ENCODE measurements at places on chromosomes 12 and 14.
A peak's percentile ranks its signal among the peaks of the same experiment; 100 is the strongest.

DNA sequence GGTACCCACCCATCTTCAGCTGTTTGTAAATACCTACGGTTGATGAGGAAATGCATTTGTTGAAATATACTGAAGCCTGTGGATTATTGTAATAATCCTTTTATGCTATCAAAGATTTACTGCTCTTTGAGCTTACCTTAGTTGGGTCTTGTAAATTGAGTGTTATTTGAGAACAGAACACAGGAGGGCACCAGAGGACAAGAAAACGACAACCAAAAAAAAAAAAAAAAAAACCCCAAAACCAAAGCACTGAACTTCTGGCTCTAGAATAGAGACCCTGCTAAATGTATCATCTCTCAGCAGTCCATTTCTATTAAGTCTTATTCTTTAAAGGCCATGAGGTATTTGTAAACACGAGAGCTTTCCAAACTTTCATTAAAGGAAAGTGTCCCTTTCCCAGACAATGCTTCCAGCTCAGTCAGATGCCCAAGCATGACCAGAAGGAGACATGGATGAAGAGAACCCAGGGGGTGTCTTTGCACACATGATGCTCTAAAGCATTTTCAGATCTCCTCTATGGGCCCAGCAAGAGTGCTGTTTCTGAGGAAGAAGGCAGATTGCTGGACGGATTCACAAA, 763.9 kb downstream of the NRXN3 start:
- no peak for DNase-seq

DNA sequence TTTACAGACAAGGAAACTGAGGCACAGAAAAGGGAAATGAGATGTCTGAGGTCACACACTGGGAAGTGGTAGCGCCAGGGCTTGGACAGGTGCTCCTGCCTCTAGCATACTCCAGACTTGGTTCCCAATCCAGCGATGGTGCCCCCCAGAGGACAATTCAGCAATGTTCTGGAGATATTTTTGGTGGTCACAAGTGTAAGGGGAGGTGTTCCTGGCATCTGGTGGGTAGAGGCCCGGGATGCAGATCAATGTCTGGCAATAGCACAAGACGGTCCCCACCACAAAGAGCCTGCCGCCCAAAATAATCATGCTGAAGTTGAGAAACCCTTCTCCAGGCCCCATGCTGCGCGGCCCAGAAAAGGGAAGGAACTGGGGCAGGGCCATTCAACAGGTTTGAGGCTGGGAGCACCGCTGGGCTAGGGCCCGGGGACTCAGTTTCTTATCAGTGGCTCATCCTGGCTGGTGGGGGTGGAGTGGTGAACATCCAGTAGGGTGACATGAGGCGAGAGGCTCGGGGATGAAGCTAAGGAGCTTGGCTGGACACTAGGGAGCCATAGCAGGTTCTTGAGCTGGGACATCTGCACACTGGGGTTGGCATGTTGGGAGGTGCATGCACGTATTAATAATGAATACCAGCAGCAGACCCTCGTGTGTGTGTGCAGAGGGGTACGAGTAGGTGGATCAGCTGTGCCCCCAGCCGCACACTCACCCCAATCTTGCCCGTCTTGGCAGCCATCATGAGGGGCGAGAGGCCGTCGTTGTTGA, 35.1 kb downstream of the TRPV4 start:
- DNase-seq = peak; percentile 17

DNA sequence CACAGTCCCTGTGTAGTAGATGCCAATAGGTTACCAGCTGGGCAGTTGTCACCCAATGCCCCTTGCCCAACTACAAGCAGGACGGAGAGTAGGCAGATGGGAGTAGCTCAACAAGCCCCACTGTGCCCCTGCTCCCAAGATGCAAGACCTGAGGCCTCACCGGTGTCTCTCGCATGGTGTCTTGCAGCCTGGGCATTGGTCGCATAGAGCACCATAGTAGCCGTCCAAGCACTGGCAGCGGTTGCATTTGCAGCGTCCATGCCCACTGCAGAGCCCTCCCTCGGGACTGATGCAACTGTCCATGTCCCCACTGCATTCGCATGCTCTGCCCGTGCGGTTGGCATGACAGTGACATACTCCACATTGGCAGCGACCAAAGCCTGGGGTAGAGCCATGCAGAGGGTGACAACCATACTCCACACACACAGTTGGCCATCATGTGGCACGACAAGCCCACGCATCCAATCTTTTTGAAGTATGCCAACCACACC, 11.9 kb upstream of the CSAD start:
- no peak for DNase-seq

GRCh38 chr14:59890676-59891075, 20.1 kb upstream of the RTN1 start:
- DNase-seq = no peak

- no peak for DNase-seq
These were observed 414.5 kb downstream of the PCNX1 start for GRCh38 chr14:71321574-71322315.

DNA sequence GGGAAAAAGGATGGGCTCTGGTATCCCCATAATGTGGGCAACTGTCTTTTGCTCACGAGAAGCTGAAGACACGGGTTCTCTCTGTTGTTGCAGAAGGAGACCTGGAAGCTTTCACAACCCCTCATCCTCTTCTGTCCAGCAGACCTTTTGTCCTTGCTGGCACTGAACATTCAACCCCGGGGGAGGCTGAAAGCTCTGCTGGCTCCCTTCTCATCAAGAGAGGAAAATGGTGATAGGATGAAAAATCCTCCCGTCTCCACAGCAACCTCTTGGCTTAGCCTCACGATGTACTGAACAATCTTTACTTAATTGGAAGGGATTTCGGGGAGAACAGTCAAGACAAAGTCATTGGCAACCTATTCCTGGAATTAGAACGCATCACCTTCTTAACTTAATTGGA, 39.0 kb downstream of the ELK3 start:
- no peak for DNase-seq

- no peak for DNase-seq
These were observed 37.6 kb downstream of the MVK start for GRCh38 chr12:109611223-109611622.

- no peak for DNase-seq
These were observed 7.1 kb downstream of the ARHGDIB start for GRCh38 chr12:14954269-14954668.

- no peak for DNase-seq
These were observed 6.7 kb upstream of the LMO3 start for GRCh38 chr12:16612647-16613046.

- DNase-seq = no peak
These were observed at the start of gene KCNMB4 for GRCh38 chr12:70365648-70366518. KCNMB4 (plus strand) TSS chr12:70366290; CDS start chr12:70366735, 445 bp downstream.

DNA sequence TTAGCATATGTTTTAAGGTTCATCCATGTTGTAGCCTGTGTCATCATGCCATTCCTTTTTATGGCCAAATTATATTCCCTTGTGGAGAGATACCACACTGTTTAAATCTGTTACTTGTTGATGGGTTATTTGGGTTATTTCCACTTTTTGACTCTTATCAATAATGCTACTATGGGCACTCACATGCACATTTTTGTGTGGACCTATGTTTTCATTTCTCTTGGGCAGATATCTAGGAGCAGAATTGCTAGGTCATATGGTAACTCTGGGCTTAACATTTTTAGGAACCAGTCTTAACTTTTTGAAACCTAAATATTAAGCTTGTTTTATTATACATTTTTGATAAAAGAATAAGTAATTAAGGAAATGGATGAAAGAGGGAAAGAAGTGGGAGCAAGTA, 4.0 kb downstream of the EML1 start:
- no peak for DNase-seq

DNA sequence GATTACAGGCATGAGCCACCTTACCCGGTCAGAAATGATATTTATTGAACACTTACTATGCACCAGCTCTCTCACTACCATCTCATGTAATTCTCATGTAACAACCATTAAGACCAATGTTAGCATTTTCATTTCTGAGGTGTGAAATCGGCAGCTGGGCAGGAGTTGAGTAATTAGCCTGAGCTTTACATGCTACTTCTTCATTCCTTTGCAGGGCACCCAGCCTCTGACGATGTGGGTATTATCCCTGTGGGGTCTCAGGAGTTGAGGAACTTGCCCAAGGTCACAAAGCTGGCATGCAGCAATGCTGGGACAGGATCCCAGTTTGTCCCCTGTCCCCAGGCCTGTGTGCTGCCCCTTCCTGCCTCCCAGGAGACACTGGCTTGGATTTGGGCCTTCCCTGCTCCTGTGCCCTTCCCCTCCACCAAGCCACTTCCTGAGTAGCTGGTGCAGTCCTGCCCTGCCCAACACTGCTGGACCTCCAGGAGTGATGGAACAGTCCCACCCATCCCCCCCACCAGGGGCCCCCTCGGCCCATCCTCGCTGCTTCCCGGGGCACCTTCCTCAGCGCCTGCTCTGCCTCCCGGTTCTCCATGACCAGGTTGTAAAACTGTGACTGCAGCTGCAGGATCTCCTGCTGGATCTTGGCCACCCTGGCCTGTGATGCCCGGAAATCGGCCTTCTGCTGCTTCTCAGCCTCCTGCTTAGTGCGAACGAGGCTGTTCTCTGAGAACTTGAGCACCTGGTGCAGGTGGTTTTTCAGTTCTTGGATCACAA, 14.7 kb downstream of the RITA1 start:
- no peak for DNase-seq

GRCh38 chr14:99430491-99430890, 50.2 kb downstream of the SETD3 start:
- peak; percentile 79 for DNase-seq

DNA sequence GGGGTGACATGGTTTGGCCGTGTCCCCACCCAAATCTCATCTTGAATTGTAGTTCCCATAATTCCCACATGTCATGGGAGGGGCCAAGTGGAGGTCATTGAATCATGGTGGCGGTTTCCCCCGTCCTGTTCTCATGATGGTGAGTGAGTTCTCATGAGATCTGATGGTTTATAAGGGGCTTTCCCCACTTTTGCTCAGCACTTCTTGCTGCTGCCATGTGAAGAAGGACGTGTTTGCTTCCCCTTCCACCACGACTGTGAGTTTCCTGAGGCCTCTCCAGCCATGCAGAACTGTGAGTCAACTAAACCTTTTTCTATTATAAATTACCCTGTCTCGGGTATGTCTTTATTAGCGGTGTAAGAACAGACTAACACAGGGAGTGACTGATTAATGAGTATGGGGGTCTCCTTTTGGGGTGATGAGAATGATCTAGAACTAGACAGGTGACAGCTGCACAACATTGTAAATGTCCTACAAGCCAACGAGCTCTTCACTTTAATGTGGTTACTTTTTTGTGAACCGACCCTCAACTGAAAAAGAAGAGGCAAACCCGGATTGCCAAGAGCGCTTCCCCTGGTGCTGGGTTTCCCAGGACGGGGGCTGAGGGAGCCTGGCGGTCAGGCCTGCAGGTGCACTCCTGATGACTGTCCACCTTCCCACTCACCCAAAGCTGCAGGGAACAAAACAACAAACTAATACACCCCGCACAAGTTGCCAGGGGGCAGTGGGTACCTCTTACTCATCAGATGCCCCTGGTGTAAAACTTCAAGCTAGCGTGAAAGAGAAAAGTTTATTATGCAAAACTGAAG, 90.1 kb downstream of the NCOR2 start:
- no peak for DNase-seq

- peak; percentile 87 for DNase-seq
These were observed 15.0 kb downstream of the PMCH start for GRCh38 chr12:102182635-102183034.

DNA sequence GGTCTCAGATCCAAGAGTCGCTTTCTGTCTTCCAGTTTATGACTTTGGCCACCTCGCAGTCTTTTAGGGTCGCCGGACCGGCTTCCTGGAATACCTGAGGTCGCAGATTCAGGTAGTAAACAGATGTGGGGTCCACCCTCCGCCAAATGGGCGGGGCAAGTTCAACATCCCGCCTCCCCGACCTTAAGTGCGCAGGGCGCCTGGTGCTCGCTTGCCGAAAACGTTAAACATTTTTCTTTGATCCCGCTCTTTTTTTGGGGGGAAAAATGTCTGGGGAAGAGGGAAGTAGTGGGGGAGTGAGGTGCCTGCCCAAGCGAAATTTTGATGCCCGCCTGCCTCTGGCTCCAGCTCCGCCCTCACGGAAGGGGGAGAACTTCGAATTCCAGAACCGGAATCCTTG, 73.9 kb upstream of the TBX5 start:
- DNase-seq = no peak

GRCh38 chr12:92756898-92757596, 54.3 kb downstream of the PLEKHG7 start:
- no peak for DNase-seq

GRCh38 chr14:65096323-65097089, 5.8 kb downstream of the MAX start:
- no peak for DNase-seq

DNA sequence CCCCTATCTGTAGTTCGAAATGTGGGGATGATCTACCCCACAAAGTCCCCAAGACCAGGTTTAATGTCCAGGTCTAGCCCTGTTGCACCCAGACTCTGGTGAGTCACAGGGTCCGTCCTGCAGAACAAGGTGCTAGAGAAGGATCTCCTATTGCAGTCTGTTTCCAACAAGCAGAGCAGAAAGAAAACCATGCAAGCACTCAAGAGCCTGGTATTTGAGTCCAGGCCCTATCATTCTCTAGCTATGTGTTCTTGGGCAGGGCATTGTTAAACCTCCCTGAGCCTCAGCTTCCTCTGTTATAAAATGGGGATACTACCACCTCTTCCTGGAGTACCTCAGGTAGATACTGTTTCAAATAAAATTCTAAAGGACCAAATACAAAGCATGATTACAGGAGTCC, 24.4 kb downstream of the MAP3K9 start:
- DNase-seq = no peak

DNA sequence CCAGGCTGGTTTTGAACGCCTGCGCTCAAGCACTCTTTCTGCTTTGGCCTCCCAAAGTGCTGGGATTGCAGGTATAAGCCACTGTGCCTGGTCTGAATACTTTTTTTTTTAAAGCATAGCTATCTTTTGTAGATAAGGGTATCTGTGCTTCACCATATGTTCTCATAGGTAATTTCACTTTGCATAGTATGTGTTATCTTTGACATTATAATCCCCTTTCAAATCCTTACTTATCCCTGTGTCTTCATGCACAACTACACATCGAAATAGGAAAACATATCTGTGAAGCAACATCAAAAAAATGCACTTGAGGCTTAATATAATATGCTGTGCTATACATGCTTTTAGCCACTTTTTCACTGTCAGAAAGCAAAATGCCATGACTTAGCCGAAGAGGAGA, 94.1 kb downstream of the SLC35F4 start:
- DNase-seq = no peak

Data from dermis microvascular lymphatic vessel endothelial cell (primary cell).